ENCODE measurements at places on chromosomes 16 and 17. TPM values are rescaled to one million over a fixed set of nuclear protein-coding genes. Genes with fewer than 3 reads are reported as not detected.

TTYH2 gene
- total RNA-seq, result 2.1 TPM

CRYM gene
- total RNA-seq, result 2.1 TPM

KLHL10 gene
- 0.18 TPM for total RNA-seq

PRR29 gene
- total RNA-seq, result 1.2 TPM

NKD1 gene
- total RNA-seq, result 0.15 TPM

RNF167 gene
- 148 TPM for total RNA-seq

LGALS9B gene
- total RNA-seq, result not detected

SLC7A6 gene
- total RNA-seq, result 35.7 TPM

TEX19 gene
- total RNA-seq, result 0.39 TPM

EXOC3L1 gene
- total RNA-seq, result 0.29 TPM

PALB2 gene
- 10.1 TPM for total RNA-seq

ZP2 gene
- total RNA-seq, result not detected

CCR7 gene
- total RNA-seq, result 1.3 TPM

GP2 gene
- not detected for total RNA-seq

WWP2 gene
- 23.3 TPM for total RNA-seq

TRPV2 gene
- 0.39 TPM for total RNA-seq

TSPOAP1 gene
- not detected for total RNA-seq

MYLK3 gene
- 0.14 TPM for total RNA-seq

FBXW10 gene
- 0.86 TPM for total RNA-seq

CMIP gene
- total RNA-seq, result 120 TPM

PAQR4 gene
- 47.7 TPM for total RNA-seq

RND2 gene
- total RNA-seq, result 0.19 TPM

GNGT2 gene
- total RNA-seq, result 0.75 TPM

Data from A549 treated with Mapracorat at 1 μM for 4 hours (cell line).